Sciatic nerve (tissue), 2 donors: ENCODE measurements at places on chromosomes 12 and 14.

DNA sequence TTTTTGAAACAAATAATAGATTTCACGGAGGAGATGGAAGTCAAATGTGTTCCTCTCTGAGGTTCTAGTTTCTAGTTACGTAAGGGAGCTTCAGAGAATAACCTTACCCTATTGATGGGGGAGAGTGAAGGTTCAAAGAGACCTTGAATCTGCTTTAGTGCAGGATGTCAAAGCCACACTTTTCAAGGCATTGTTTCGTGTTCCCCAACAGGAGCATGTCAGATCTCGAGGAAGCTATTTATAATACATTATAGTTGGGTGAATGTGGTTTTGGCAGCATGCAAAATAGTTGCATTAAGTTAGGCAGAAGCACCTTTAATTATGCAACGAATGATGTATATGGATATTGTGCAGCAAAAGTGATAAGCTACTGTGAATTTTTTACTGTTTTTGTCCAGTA lies 614.9 kb downstream of the SLC16A7 start:
- DNase-seq: no peak

- DNase-seq: no peak
Measured at GRCh38 chr14:65033181-65033580, 46.5 kb downstream of the FNTB start.

DNA sequence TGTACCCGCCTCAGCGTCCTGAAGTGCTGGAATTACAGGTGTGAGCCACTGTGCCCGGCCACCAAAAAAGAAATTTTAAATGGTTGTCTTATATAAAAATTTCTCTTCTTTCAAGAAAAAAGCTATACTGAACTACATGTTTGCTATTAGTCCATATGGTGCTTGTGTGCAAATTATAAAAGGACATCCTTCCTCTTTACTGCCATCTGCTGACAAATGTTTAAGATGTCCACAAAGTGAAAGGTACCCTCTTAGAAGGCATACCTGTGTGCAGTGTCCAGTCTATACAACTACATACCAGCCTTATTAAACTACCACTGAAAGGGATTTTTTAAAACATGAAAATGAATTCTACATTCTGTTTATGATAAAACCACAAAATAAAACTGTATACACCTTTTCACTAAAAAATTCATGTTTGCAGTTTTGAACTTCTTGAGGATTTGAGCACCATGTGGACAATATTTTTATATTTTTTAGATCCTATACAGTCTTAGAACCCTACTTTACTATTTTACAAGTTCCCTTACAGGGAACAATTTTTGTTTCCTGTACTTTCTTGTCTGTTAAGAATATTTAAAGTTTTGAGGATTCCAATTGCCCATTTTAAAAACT lies 32.8 kb upstream of the TOMM20L start:
- DNase-seq: no peak

DNA sequence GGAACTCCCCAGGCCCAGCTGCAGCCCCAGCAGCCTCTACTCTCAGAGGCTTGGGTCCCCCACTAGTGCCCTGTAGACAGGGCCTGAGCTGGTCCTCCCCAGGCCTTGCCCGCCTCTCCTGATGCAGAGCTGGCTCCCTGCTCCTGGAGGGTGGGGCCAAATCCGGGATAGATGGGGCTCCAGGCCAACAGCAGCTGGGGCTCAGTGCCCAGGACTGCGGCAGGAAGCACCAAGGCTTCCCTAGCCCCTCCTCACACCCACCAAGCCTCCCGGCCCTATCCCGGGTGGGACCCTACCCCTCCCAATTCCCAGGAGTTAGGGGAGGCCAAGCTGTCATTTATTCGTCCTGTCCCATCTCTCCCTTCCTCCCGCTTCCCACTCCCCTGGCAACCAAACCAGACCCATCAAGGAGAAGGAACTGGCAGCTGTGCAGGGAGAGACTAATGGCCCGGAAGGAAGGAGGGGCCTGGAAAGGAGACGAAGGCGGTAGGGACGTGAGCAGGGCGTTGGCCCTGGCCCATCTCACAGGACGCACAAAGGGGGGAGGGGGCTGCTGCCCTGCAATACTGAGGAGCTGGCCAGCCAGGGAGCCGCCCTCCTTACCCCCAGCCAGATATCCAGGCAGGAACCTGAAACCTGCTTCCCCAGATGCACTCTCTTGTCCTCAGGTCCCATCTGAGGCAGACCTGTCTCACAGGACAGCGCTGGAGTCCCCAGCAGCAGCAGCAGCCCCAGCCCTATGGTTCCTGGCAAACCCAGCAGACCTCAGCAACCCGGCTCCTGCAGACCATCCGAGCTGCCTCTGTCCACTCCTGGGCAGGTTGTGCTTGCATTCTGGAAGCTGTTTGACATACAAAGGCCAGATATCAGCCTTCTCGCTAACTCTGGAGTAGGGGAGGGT lies 1.6 kb upstream of the PRPH start:
- DNase-seq: no peak

GRCh38 chr14:22282417-22282816 lies 306.6 kb downstream of the DAD1 start:
- no peak for DNase-seq

DNA sequence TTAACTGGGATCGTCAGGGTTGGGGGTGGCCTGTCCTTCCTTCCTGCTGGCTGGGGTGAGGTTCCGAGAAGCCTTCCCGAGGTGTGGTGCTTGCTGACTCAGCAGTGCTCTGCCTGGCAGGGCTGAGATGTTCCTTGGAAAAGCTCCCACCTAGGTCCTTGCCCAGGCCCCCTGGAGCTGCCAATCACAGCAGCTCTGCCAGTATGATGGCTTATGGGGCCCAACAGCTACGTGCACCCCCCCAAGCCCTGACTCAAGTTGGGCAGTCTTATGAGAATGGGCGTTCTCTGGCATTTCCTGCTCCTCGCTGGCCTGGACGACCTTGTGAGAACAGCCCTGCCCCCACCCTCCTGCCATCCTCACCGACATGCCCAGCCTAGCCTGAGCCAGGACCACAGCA lies 292.2 kb upstream of the CRY1 start:
- no peak for DNase-seq

GRCh38 chr12:57452181-57452936 lies 2.7 kb upstream of the INHBE start:
- no peak for DNase-seq

GRCh38 chr12:115922952-115923564 lies 354.4 kb downstream of the MED13L start:
- DNase-seq: no peak

- no peak for DNase-seq
Measured at GRCh38 chr12:45827974-45828373, 98.5 kb downstream of the ARID2 start.

DNA sequence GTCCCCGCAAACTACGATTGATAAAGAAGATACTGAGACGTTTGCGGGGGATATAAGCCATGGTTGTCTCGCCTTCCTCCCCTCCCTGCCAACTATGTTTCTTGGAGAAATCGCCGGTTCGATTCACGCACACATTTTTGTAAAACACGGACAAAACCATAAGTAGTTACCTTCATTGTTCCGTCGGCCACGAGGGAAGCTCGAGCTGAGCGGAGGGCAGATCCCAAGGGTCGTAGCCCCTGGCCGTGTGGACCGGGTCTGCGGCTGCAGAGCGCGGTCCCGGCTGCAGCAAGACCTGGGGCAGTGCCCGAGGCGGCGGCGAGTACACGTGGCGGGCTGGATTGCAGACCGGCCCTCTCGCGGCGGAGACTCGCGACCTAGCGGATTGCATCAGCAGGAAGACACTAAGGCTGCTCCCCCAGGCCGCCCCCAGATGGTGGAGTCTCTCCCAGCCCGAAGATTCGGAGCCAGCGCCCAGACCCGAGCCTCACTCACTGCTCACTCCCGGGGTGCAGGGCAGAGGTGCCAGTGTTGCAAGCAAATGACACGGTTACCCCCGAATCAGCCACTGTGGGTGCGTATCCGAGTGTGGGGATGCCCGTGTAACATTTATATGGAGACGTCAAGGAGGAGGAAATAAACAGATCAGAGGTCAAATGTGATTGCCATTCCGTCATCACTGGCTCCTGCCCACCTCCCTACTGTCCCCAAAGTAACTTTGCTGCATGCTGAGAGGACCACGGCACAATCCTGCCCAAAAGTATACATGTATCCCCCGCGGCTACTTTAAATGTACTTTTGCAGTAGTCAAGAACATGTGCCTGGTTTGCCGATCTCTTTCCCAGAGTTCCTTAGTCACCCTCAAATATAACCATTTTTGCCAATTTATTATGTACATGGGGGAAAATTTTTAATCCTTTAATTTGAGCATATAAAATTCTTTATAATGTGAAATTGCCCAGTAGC lies at the start of gene BCAT1:
Gene BCAT1 (minus strand): TSS at position 345 of the 966 bp plus-strand sequence. CDS start 169 bp downstream, at position 176.
- DNase-seq: peak; percentile 78

GRCh38 chr12:64672925-64673409 lies 62.7 kb downstream of the RASSF3 start:
- DNase-seq: no peak

DNA sequence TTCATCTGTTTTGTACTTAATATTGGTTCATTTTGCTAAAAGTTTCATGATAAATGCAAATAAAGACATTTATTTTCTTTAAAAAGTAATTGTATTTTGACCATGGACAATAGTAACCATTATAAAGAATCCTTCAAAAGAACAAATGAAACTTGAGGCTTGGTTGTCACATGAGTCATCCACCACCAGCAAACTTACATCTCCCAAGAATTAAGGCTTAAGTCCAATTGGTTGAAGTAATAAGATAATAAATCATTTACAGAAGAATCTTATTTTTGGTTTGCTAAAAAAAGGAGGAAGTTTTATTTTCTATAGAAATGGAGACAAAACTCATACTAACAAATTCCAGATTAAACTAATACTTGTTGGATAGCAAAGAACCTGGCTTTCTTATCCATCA lies 84.8 kb upstream of the KITLG start:
- no peak for DNase-seq

DNA sequence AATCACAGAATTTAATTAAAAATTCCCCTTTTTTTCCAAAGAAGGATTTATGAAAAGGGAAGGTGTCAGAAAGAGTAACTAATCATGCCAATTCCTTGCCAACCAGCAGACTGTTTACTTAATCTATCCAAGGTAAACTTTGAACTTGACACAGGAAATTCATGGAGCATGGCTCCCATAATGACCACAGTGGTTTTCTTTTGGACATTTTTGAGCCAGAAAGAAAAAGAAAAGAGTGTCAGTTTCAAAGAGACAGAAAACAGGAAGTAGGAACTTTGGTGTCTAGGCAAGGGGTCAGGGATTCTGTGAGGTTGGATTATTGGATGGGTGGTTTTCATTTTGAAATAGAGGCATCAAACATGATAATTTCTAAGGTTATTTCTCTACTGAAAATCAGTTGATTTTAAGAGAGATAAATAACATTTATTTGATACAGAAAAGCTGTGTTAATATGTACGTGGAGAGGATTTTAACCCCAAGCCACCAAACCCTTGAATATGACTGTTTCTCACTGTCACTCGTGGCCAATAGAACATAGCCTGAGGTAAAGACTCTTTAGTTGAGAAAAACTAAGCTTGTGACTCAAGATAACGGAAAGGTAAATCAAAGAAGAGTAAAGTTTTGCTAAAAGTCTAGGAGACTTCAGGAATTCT lies 196.1 kb downstream of the TTC6 start:
- DNase-seq: no peak

DNA sequence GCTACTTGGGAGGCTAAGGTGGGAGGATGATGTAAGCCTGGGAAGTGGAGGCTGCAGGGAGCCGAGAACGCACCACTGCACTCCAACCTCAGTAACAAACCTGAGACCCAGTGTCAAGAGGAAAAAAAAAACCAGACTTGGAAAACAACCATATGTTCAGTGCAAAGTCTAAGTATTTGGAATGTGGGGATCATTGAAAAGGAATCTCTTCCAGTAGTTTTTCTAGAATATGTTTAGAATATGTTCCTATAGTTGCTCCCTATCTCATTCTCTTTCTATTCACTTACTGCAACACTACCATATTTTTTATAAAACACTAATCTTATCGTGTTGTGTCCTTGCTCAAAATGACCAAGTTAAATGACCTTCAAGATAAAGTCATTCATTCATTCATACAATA lies 423.5 kb upstream of the SOX5 start:
- DNase-seq: no peak

DNA sequence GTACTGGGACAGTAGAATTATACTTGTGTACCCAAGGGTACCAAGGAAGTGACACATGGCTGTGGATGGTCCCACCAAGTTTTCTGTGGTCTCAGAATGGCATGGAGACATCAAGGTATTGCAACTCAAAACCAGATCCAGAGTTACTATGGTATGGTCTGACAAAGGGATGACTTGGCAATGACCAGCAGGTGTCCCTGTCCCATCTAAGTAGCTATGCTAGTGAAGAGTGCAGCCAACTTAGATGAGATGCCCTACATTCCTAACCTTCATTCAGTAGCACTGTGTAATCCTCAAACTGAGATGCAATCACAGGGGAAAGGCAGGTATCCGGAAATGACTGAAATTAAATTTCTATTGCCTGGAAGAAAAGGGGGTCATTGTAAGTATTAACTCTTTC lies 188.7 kb upstream of the TMEM260 start:
- DNase-seq: no peak

- DNase-seq: no peak
Measured at GRCh38 chr12:116672842-116673516, 64.9 kb downstream of the SPRING1 start.

- DNase-seq: no peak
Measured at GRCh38 chr12:114041136-114041535, 75.0 kb upstream of the RBM19 start.

GRCh38 chr12:51900323-51900889 lies 6.9 kb upstream of the ACVRL1 start:
- peak; percentile 53 for DNase-seq

DNA sequence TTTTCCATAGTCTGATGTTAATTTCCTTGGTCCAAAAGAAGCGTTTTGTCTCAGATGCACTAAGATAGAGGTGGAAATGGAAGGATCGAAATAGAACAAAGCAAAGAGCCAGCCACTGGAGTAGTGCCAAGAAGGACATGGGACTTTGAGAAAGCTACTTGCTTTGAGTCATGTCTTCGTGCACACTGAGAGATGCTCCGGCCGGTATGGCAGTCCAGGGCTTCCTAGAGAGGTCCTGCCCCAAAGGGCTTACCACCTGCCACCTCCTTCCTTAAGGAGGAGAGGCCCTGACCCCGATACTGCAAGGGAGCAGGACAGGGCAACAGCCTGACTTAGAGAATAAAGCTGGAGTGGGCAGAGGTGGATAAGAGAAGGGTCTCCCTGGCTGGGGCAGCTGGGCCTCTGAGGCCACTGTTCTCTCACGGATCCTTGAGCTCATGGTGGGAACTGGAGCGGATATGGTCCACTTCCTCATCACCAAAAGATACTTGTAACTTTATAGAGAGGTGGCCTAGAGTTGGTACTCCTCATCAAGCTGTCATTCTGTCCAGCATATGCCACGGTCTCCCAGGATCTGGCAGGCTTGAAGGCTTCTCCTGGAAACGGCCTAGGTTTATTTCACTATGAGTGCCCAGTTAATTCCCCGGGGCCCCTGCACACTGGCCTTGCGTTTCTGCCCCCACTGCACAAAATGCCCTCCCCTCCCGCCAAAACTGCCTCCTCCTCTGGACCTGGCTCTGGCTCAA lies 57.4 kb downstream of the FOXN3 start:
- no peak for DNase-seq

- DNase-seq: no peak
Measured at GRCh38 chr12:131124487-131125280, 171.0 kb downstream of the ADGRD1 start.

GRCh38 chr12:67431411-67432020 lies 162.4 kb downstream of the CAND1 start:
- no peak for DNase-seq
